ENCODE measurements at places on chromosomes 16 and 17.

DNA sequence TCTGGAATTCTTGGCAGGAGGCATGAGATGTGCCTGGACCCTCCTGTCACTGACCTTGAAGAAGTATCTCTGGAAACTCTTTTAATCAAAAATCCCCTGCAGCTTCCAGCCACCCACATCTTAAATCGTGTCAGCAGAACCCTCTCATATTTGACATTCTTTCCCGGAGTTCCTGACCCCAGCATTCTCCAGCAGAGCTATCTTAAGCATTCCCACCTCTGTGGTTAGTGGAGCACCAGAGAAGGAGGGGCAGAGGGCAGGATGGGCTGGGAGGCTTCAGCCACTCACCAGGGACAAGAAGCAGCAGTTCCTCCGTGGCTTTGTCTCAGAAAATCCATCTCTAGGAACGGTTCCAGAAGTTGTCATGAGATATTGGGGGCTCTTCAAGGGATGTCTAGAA lies 149.9 kb downstream of the RGS9 start:
- no peak for DNase-seq

GRCh38 chr16:84876873-84877606 lies 57.3 kb downstream of the CRISPLD2 start:
- DNase-seq, result no peak

- no peak for DNase-seq
These were observed 14.2 kb upstream of the NLRC3 start for GRCh38 chr16:3591436-3591803.

GRCh38 chr17:17026163-17026562 lies 16.1 kb upstream of the MPRIP start:
- no peak for DNase-seq

DNA sequence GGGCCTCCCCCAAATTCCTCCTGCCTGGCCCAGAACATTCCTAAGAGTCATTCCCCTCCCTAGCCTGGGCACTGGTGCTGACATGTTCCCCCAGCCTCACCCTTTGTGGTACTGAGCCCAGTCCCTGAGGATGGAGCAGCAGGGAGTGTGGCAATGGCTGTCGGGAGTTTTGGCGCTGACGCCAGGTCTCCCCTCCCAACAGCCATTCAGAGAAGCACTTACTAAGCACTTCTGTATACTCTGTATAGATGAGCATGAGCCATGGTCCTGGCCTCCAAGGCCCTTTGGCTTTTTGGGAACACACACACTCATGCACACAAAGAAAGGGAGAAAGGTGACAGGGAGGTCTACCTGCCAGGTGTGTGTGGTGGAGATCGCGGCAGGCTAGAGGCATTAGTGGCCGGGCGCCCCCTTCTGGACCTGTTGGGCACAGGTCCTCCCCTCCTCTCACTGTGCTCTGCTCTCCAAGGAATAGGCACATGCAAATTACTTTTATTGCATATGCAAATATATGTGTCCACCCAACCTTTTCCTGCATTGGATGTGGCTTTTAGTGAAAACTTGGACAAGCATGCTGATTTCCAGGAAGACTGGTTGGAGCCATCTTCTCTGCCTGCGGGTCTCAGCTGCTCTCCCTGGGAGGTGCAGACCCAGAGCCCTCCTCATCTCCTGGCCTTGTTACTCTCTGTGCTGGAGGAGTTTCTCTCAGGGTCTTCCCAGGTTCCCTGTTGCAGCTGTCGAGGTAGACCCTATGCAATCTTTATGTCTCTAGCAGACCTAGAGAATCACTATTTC lies 17.4 kb upstream of the C17orf107 start:
- DNase-seq, result no peak

DNA sequence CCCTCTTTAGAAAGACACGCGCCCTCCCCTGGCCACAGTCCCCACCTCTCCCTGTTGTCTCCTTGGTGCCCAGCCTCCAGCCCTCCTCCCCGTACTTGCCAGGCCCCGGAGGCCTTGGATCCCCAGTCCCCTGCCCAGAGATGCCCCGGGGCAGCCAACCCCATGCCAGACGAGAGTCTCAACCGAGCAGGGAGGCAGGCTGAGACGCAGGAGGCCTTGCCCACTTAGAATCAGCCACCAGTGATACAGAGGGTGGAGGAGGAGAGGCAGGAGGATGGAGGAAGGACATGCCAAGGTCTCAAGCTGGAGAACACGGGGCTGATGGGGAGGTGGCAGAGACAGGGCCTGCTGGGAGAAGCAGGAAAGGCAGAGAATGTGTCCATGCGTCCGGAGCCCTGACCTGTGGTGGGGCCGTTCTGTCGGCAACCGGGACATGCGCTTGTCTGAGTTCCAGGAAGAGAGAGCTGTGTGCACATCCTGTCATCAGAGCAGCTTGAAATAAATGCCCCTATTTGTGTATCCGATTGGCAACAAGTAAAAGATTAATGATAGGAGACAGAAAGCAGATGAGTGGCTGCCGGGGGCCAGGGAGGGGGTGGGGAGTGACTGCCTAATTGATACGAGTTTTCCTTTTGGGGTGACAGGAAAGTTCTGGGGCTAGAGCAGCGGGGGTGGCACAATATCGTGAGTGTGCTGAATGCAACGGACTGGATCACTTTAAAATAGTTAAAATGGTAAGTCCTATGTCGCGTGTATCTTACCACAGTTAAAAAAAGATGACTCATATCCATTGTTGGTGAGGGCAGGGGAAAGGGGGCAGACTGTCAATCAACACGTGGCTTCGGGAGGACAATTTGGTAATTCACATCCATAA lies 44.7 kb upstream of the MEAK7 start:
- DNase-seq, result no peak

DNA sequence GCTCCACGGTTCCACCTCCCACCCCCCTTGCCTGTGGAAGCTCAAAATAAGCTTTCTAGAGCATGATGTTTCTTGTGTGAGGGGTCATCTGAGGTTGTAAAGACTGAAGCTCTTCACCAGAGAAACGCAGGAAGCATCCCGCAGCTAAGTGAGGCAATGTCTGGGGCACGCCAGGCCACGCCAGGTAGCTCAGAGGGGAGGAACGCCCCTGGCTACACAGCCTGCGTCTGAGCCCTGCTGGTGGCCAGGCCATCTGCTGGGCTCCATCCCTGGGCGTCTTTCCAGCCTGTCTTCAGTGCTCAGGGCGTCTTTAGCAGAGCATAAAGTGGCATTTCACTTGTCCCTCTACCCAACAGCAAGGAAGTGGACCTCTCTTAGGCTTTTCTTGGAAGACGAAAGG lies 15.2 kb downstream of the SOCS3 start:
- no peak for DNase-seq

DNA sequence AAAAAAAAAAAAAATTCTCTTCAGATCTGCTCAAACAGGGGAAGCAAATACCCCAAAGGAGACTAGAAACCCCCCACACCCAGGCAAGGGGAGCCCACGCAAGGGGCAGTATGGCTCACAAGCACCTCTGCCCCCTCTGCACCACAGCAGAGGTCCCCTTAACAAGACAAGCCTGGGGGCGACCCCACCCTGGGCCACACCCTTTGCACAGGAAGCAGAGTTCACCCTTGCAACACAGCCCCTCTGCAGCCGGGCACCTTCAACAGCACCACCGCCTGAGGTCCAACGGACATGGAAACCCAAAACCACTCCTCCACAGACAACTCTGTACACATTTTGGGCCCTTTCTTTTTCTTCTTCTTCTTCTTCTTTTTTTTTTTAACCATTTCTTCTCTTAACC lies 12.8 kb downstream of the AXIN1 start:
- no peak for DNase-seq

DNA sequence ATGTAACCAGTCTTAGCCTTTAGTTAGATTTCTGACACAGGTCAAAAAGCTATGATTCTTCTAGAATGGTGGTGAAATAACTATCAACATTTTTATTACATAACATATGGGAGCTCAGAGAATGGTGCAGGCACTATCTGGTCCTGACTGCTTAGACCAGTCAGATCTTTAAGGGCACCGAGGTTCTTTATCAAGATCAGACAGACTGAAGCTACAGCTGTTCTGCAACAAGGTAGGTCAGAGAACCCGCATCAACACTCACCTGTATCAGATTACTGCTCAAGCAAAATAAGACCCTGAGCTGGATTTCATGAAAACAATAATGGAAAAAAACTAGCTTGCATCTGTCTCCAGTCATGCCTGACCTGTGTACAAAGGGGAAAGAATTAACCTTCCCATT lies 160.4 kb downstream of the KCNJ2 start:
- no peak for DNase-seq

DNA sequence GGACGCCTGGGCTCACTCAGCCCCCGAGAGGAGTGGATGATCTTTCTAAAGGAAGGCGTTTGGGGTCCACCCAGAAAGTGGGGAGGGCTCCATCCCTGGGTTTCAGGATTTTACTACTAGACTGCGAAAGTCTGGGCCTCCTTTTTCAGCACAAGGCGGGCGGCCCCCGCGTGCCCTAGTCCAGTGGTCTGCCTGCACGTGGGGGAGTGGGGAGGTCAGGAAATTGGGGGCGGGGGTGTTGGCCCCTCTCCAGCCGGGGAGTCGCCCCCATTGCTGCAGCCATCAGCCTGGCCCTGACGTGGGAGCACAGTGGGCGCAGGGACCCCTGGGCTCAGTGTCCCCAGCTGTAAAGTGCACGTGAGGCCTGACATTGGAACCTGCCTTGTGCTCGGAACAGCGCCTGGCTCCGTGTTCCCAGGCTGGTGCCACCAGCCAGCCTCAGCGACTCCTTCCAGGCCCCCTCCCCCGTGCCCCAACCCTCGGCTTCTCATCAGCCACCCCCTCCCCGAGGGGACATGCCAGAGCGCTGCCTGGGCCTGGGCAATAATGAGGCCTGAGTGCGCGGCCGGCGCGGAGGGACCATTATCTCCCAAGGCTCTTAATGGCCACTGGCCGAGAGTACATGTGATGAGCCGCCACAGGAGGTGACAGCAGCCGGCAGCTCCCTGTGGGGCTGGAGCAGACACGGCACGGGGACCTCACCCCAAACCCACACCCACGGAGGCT lies 2.4 kb upstream of the C1QTNF8 start:
- DNase-seq, result no peak

- no peak for DNase-seq
These were observed 7.7 kb upstream of the JPT2 start for GRCh38 chr16:1670371-1670770.

DNA sequence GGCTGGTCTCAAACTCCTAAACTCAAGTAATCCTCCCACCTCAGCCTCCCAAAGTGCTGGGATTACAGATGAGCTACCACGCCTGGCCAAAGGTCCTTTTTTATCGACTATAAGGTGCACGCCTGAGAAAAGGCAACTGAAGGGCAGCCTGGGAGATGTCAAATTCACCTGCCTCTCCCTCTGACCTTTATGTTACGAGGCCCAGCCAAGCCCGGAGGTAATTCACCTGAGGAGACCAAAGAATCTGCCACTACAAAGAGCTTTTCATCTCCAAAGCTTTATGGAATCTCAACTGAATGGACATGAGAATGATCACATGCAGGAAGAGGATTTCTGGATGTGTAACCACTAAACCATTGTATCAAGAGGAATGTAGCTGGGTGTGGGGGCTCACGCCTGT lies 37.2 kb downstream of the LYRM1 start:
- no peak for DNase-seq

DNA sequence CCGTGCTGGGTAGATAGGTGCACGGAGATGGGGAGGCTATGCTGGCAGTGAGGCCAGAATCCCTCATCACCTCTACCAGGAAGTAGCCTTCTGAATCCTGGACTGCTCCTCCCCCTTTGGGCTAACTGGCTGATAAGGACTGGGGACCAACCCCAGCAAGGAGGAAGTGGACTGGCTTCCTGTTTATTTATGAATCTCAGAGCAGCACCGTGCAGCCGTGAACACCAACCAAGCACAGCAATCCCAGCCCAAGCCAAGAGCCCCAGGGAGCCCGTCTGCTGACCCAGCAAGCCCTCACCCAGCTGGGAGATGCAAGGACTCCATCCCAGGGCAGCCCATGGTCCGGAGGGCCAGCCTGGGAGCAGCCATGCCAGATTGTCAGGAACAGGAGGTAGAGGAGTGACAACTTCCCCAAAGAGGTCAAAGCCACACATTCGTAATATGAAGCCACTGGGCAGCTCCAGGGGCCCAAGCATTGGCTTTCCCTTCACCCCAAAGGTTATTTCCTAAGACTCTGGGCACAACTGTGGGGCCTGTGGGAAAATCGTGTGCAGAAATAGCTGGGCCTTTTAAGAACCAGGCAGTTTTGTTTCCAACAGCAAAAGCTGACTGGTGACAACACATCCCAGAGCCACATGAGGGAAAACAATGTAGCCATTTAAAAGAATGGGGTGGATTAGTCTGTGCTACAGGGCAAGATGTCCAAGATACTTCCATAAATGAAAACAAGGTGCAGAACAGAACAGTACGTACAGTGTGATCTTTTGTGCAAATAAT lies 23.9 kb downstream of the PHB1 start:
- peak; percentile 77 for DNase-seq

GRCh38 chr16:55817236-55817912 lies 15.5 kb downstream of the CES1 start:
- no peak for DNase-seq

DNA sequence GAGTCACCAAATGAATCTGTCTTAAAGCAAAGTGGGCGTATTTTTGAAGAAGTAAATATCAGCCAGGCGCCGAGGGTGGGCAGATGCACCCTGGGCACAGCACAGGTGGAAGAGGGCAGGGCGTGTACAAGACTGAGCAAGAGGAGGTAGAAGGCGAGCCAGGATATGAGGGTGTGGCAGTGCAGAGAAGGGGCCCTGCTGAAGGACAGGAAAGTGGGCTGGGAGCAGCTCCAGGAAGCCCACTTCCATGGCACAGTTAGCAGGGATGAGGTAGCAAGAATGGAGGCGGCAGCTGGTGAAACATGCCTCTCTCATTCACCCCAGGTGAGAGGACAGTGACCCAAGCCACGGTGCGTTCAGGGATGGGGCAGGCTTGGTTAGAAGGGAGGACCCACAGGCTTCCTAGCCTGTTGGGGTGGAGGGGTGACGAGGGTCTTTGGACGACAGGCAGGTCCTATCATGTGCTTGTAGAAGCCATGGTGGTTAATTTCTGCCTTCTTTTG lies 149.3 kb downstream of the CLEC16A start:
- no peak for DNase-seq

- DNase-seq, result no peak
These were observed 29.1 kb downstream of the AKAP1 start for GRCh38 chr17:57114085-57114673.

DNA sequence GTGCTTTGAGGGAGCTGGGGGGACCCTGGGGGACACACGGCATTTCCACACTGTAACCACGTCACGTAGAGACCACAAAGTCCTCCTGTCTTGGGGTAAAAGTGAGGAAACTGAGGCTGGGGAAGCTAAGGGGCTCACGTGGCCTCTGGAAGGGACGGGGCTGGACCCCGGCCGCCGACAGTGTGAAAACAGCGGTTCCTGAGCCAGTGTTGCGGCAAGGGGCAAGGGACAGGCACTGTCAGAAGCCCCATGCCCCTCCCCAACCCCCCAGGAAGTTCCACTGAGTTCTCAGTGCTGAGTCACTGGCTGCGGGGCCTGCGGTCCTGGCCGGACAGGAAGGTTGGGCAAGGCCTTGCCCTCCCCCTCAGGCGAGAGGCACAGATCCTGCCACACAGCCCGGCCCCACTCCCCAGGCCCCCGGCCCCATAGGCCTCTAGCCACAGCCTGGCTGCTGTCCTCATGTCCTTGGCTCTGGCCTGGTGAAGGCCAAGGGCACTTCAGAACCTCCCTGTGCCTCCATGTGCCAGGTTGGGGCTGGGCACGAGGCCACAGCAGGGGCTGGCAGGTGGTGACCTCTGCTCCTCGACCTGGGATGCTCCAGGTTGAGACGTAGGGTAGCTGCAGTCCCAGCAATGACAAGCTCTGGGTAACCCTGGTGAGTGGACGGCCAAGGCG lies 5.0 kb upstream of the CCDC57 start:
- DNase-seq, result peak; percentile 96

- DNase-seq, result no peak
These were observed 96.8 kb upstream of the NACA2 start for GRCh38 chr17:61687769-61688168.
